Activated T-cell treated with anti-CD3 and anti-CD28 coated beads for 24 hours (primary cell): ENCODE measurements at places on chromosomes 3 and 15.

DNA sequence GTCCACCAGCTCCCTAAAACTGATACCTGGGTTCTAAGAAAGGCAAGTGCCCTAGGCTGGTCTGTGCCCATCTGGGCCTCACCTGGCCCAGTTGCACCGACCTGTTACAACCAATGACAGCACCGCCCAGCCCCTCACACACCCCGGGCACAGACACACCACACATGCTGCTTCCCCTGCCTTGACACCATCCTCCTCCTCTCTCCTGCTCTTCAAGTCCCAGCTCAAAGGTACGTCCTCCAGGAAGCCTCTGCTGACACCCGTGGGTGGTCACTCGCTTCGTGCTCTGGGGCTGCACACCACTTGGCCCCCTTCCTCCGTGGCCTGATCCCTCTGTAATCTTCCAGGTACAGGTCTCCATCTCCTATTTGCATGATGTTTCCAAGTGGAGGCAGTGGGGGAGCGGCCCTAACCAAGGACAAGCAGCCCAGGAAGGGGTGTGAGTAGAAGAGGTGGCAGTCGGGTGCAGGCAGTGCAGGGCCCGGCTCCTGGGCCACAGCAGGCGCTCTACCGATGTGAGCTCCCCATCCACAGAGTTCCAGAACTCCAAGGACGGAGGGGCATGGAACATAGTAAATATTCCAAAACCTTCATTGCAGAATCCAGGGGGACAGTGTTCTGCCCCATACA is 144.6 kb downstream of the NUP210 start:
- no peak for DNase-seq

DNA sequence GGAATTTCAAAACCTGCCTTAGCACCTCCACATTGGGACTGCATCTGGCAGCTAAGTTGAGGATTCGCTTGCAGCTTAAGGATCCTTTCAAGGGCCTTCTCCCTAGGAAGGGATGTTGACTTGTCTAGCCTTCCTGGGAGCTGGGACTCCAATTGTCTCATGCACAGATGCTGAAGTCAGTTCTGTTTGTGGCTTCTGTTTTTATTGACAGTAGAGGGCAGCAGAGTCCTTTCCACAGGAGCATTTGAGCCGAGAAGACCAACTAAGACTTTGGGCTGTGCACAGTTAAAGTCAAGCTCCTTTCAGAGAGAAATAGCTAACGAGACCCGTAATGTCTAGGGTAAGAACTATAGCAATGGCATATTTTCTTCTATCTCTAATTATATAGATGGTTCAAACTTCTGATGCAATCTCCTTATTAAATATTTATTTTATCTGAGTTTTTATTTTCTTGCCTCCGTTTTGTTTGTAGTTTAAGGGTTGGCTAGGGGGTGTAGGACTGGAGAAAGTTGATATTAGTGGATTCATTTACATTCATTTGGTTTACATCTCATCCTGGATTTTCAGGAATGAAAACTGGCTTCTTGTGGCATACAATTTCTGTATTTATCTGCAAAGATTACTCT is 59.7 kb upstream of the KBTBD8 start:
- peak; percentile 13 for DNase-seq

DNA sequence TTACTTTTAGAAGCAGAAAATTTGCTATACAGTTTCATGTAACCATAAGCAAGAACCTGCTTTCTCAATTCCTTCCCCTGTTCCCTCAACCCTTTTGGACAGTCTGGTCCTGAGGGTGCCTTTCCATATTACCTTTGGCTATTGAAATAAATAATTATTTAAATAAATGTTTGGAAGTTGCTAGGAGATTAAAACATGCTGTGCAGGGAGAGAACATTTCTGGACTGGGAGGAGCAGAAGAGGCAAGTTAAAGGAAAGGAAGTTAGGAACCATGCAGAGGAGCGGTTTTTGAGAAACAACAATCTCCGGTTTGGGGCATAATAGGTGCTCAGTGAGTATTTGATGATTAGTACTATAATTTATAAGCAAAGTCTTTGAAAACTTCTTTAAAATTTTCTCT is 41.8 kb downstream of the ZNF609 start:
- no peak for DNase-seq

DNA sequence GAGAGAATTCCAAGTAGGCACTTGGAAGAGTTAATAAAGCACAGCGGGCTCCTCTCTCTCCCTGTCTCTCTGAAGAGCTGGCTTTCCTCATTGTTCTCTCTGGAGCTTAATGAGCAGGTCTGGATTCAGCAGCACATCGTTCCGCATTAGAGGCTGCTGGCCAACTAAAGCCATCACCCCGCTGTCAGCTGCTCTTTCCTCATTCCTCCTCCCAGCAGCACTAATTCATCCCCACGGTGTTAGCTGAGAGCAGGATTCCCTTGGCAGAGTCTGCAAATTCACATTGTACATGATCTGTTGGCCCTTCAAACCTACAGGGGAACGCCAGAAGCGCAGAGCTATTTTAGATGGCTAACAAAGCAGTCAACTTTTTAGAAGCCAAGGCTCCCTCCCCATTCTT is 44.2 kb downstream of the SGO1 start:
- no peak for DNase-seq

DNA sequence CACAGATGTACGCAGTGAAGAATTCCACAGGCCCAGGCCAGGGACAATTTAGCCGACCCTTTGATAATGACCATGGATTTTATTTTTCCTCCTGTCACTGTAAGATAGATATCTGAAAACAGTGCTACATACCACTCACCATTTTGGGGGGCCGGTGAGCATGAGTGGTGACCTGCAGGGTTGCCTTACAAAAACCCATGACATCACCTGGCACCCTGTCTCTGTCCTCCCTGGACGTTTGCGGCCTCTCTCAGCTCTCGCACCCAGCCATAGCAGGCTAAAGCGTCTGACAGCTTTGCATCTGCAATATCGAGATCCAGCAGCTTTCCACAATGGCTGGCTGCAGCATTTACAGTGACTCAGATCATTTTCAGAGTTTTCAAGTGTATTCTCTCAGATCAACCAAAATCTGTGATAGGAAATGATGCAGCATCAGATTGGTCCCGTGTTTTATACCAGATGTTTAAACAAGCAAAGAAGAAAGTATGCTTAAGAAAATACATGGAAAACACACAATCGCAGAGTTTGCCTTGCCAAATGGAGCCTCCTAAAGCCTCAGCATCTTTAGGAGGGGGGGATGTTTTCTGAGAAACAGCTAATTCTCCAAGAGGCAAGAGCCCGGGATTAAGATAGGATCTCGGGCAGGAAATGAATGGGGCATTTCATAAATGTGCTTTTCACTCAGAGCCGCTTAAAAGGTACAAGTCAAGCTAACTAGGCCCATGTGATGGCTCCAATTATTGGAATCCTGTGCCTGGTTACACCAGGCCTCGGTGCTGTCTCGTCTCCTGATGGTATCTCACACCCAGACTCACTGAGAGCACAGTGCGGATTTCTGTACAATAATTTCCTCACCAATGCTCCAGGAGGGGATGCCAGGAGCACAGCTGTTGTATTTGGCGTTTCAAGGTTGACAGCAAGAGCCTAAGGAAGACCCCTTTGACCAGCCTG is 257.3 kb downstream of the XXYLT1 start:
- DNase-seq: no peak

- DNase-seq: no peak
Measured at GRCh38 chr3:20905210-20905805, 719.3 kb upstream of the SGO1 start.
